CD8-positive, alpha-beta memory T cell (primary cell): ENCODE measurements at places on chromosomes 3 and 15.

- H3K4me3 ChIP-seq = no peak overlapping the region
- no peaks in the 10 kb centered on the region for H3K36me3 ChIP-seq
- DNase-seq = no peak
- H3K27ac ChIP-seq = no peak overlapping the region
- H3K4me1 ChIP-seq = no peaks in the 10 kb centered on the region
Observed at GRCh38 chr15:25481208-25481859, 42.5 kb upstream of the UBE3A start.

DNA sequence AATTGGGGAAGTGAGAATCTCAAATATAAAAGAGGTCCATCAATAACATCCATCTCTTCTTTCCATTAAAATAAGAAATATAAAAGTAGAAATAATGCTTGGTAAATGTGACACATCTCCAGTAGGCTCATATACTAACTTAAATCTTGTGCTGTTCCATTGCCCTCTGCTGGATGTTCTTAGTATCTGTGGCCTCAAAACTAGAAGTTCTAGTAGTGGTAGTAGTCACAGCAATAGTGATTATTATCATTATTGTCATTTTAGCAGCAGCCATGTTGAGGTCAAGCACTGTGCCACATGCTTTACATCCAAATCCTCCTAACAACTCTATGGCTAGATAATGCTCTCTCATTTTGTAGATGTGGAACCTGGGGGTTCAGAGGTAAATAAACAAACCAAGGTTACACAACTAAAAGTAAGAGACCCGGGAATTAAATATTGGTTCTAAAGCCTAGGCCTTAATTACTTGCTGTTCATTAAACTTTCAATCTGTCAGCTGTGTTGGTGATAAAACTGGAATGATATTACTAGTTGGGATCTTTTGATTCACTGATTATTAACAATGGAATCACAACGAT lies 20.2 kb upstream of the BTLA start:
- DNase-seq = no peak
- no peak overlapping the region for H3K27ac ChIP-seq
- H3K27me3 ChIP-seq = no peaks in the 10 kb centered on the region
- no peak overlapping the region for H3K4me3 ChIP-seq
- H3K36me3 ChIP-seq = no peaks in the 10 kb centered on the region

DNA sequence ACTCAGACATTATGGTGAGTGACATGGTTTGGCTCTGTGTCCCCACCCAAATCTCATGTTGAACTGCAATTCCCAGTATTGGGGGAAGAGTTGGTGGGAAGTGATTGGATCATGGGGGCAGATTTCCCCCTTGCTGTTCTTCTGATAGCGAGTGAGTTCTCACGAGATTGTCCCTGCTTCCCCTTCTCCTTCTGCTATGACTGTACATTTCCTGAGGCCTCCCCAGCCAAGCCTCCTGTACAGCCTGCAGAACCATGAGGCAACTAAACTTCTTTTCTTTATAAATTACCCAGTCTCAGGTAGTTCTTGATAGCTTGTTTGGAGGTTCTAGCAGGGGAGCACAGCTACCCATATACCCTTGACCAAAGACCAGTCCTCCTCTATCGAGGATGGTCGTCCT lies 45.9 kb downstream of the ADAM10 start:
- H3K27me3 ChIP-seq = no peaks in the 10 kb centered on the region
- H3K27ac ChIP-seq = no peak overlapping the region
- H3K4me3 ChIP-seq = no peak overlapping the region

GRCh38 chr15:68032672-68033071 lies 21.4 kb upstream of the PIAS1 start:
- DNase-seq = no peak
- H3K27ac ChIP-seq = no peak overlapping the region

- no peaks in the 10 kb centered on the region for H3K4me1 ChIP-seq
- H3K36me3 ChIP-seq = no peaks in the 10 kb centered on the region
- no peak overlapping the region for H3K27ac ChIP-seq
Observed at GRCh38 chr3:62180514-62180913, 192.8 kb downstream of the FEZF2 start.

- peaks cover 74% of the 10 kb centered on the region for H3K4me1 ChIP-seq
- no peak overlapping the region for H3K4me3 ChIP-seq
- peaks cover 5% of the 10 kb centered on the region for H3K36me3 ChIP-seq
- H3K27me3 ChIP-seq = no peaks in the 10 kb centered on the region
- no peak overlapping the region for H3K27ac ChIP-seq
- no peak for DNase-seq
Observed at GRCh38 chr3:32456429-32457130, 46.1 kb downstream of the CMTM6 start.

DNA sequence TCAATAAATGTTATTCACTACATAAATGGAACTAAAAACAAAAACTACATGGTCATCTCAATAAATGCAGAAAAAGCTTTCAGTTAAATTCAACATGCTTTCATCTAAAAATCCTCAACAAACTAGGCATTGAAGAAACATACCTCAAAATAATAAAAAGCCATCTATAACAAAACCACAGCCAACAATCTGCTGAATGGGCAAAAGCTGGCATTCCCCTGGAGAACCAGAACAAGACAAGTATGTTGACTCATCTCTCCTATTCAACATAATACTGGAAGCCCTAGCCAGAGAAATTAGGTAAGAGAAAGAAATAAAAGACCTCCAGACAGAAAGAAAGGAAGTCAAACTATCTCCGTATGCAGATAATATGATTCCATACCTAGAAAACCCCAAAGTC lies 759.9 kb downstream of the EPHA3 start:
- H3K4me3 ChIP-seq = no peak overlapping the region
- H3K36me3 ChIP-seq = no peaks in the 10 kb centered on the region
- H3K4me1 ChIP-seq = no peaks in the 10 kb centered on the region
- DNase-seq = no peak
- no peaks in the 10 kb centered on the region for H3K27me3 ChIP-seq
- H3K27ac ChIP-seq = no peak overlapping the region
